Activated T-cell treated with anti-CD3 and anti-CD28 coated beads for 1 hour (primary cell): ENCODE measurements at places on chromosomes 13 and 19.

DNA sequence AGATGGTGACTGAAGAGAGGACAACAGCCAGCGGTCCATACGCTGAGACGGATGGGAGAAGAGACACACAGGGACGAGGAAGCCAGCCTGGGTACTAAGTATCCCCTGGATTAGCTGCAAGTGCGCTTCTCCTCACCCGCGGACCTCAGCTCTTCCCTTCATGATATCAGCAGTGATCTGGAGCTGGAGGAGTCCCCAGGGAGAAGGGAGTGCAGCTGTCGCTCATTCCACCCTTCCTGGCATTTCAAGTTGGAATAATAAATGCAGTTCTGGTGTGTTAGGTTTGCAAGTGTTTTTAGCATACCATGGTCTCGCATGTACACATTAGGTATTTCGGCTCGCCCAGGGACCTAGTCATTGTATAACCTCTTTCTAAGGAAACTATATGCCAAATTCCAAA, 88.5 kb upstream of the C1QTNF9B start:
- no peak for DNase-seq

DNA sequence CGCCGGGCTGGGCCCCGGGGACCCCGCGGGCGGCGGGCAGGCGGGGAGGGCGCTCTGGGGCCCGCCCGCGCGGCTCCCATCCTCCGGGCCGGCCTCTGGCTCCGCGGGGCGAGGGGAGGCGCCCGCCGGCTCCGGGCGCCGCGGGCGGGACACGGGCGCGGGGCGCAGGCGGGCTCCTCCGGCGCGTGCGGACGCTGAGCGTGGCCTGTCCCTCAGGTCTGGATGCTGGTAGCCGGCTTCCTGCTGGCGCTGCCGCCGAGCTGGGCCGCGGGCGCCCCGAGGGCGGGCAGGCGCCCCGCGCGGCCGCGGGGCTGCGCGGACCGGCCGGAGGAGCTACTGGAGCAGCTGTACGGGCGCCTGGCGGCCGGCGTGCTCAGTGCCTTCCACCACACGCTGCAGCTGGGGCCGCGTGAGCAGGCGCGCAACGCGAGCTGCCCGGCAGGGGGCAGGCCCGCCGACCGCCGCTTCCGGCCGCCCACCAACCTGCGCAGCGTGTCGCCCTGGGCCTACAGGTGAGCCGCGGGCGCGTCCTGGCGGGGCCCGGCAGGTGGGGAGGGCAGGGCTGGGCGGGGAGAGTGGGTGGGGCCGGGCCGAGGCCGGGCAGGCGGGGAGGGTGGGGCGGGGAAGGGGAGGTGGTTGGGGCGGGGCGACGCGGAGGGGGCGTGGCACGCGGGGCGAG, 420 bp downstream of the IL17D start:
- DNase-seq, result peak; percentile 60

DNA sequence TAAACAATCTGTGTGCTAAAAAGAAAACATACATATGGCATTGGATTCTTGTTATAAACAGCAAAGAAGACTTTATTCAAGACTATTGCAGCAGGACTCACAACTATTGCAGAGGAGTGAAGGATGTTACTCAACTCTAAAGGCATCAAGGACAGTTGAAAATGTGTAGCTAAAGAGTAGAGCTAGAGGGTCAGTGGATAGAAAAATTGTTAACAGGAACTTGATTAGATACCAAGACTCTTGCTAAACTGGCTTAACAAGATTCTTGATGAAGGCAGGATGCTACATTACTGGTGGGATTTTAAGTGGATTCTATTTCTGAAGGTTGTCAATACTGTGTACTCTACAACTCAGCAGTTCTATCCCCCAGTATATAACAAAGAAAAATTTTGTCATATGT, 1183.3 kb downstream of the SLITRK1 start:
- no peak for DNase-seq

DNA sequence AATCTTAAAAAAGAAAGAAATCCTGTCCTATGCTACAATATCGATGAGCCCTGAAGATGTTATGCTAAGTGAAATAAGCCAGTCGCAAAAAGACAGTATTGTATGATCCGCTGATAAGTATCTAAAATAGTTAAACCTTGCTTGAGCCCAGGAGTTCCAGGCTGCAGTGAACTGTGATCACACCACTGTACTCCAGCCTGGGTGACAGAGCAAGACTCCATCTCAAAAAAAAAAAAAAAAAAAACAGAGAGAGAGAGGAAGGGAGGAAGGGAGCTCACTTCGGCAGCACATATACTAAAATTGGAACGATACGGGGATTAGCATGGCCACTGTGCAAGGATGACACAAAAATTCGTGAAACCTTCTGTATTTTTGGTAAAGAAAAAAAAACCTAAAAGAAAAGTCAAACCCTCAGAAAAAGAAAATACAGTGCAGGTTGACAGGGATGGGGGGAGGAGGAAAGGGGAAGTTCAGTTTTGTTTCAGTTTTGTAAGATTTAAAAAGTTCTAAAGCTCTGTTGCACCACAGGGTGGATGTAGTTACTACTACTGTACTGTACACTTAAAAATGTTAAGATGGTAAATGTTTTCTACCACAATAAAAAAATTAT, 8.4 kb downstream of the CLASRP start:
- DNase-seq, result no peak

DNA sequence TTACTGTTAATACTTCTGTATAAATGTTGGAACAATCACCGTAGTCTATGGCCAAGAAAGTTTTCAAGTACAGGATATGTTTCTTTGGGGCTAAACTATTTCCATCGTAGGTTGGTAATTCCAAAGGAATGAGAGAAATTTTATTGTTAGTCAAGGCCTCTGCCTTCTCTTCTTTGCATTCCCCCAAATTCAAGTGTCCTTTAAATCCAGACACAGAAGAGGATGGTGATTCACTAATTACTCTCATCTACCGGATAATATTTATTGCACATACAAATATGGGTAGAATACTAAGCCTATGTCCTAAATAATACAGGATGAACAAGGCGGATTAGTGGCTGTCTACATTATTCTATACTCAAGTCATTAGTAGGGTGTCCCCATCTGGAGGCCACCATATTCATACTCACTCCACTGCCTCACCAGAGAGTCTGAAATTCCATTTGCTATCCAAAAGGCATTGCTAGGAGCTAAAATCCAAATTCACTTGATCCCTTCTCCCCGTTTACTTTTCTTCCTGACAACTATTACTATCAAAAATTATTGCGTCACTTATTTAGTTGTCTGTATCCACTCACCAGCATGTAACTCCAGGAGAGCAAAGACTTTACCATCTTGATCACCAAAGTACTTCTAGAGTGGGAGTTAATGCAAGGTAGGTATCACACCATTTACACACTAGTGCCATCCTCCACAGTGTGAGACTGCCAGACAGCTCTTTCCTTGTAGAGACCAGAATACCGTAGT, 82.4 kb upstream of the SGCG start:
- no peak for DNase-seq

DNA sequence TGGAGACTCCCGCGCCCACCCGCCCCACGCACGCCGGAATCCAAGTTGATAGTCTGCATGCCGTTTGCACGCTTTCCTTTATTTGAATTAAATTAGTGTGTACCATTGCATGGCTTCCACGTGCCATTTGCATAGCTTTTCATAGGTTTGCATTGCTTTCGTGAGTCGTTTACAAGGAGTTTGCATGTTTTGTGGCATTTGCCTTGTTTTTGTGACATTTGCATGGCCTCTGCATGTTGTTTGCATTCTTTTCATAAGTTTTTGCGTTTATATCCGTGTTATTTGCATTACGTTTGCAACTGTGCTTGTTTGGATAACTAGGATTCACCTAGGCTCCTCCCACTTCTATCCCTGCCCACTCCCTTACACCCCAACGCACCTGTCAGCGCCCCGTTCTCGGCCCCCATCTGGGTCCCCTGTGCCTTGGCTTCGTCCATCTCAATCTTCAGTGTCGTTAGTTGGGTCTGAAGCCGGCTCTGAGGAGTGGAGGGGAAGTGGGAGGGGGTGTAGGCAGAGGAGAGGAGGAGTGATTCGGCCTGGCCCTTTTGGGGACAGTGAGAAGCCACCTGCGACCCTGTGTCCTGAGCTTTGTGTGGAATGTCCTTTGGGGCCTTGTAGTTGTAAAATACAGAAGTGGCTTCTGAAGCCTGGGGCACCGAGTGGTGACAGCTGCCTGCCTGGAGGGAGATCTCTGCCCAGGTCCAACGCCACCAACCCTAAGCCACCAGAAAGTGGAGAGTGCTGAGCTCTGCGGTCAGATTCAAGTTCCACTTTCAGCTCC, 2.4 kb downstream of the CCDC194 start:
- no peak for DNase-seq

GRCh38 chr13:41678249-41678648, 220.9 kb downstream of the RGCC start:
- DNase-seq, result no peak

DNA sequence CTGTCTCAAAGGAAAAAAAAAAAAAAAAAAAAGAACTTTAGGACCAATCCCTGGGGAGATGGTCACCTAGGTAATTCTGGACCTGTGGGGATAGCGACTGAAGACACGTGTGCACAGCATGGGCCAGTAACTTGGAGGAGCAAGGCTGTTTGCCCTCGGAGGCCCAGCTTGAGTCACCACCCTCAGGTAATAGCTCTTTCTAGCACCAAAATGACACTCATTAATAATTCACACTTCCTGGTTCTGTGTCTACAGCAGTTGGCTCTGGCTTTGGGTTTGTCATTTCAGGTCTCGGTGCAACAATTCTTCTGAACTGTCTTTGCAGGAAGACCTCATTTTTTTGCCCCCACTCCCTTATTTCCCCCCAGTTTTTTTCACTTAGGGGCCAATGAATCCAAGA, 3.9 kb upstream of the ATP11A start:
- no peak for DNase-seq

- no peak for DNase-seq
Observed at GRCh38 chr13:97295283-97296182, 73.4 kb downstream of the MBNL2 start.

DNA sequence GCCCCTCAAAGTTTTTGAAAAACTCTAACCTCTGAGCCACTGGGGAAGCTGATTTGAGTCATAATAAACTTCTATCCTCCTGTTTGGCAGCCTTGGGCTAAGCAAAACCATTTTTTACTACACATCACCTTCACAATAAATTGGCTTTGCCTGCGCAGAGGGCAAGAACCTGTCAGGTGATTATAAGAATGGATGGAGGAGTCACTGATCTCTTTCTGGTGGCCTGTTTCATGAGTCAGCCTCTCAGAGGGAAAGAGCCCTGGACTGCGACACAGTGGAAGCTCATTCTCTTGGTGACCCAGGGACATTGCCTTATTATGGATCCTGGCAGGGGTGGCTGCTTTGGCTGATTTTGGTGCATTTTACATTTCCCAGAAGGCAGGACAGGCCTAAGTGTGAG, 17.5 kb upstream of the PSG9 start:
- no peak for DNase-seq

GRCh38 chr19:3338541-3339181, 27.7 kb upstream of the NFIC start:
- peak; percentile 56 for DNase-seq

DNA sequence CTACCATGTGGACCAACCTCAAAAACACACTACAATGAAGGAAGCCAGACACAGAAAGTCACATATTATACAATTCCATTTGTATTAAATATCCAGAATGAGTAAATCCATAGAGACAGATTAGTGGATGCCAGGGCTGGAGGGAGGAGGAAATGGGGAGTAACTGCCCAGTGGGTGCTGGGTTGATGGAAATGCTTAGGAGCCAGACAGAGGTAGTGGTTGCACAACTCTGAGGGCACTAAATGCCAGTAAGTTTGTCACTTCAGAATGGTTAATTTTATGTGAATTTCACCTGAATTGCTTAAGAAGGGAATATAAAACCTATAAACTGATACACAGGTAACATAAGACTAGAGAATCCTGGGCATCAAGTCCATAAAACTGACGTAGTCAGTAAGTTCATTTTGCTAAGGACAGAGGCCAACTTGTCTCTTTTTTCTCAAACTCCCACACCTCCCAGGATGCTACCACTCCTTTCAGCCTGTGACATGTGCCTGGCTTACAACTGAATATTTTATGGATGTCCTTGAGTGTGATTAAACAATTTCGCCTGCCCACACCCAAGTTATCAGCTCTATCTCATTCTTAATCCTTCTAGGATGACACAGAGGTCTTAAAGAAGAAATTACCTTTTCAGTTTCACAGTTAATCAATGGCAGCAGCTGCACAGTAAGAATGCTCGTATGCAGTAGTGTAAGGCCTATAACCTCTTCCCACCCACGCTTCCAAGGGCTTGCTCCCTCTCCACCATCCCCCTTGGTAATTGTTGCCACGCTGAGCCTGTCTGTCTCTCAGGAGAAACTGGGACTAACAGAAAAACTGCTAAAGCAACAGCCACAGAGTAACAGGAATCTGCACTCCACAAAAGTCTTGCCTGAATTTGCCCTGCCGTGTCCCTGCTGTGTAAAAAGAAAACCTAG, 5.9 kb upstream of the MLNR start:
- no peak for DNase-seq

DNA sequence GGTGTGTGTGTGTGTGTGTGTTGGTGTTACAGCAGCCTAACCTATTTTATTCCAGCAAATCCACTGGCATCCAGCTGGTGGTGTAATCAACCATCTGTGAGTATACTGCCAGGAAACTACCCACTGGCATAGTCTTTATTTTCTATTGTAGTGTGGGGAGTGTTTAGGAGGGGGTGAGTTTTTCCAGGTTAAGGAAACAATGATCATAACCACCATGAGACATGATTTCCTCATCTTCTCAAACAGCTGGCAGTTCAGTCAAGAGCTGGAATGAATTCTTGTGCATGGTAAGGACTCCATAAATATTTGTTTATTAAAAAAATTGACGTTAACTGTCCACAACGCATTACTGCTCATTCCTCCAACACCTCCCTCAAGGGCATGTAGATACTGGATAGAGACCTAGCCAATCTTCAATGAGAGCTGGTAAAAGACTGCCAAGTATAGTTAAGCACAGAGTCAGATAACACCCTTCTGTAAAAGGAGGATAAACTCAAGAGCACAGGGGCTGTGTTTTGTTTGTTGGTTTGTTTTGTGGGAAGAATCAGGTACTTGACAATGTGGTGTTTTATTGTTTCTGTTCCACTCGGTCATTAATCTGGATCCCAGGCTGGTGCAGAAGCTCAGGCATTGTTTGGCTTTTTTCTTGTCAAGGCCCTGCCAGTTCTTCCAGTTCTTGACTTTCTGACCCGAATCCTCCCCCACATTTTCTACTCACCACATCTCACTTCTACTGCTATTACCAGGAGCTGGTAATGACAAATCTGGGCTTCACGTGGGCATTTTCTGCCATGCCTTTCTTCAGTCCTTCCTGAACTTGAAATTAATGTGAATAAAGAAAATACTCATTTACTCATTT, 31.6 kb upstream of the SLC46A3 start:
- no peak for DNase-seq

- DNase-seq, result no peak
Observed at GRCh38 chr13:35014606-35015213, 72.6 kb downstream of the NBEA start.
